Stimulated activated CD8-positive, alpha-beta memory T cell treated with anti-CD3 and anti-CD28 coated beads, Interleukin-2, amount 100 ng/mL, for 1 hour (primary cell): ENCODE measurements at places on chromosomes 5 and 9.

DNA sequence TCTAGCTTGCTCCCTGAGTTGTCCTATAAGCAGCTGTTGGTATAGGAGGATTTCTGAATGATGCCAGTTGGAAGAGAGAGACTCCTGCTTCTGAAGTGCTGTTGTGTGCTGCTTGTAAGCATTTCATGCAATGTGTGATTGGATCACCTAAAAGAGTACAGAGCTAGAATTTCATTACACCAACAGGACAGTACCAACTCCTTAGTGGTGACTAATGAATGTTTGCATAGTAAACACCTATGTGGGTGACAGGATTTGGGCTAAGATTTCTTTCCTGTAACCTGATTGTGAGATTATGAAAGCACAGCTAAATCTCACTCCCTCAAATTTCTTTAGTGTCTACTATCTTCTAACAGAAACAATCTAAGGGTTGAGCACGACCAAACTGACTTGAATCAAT, 67.0 kb downstream of the GCNT1 start:
- no peak for DNase-seq

GRCh38 chr9:105281926-105282325, 37.5 kb downstream of the SLC44A1 start:
- DNase-seq, result no peak

DNA sequence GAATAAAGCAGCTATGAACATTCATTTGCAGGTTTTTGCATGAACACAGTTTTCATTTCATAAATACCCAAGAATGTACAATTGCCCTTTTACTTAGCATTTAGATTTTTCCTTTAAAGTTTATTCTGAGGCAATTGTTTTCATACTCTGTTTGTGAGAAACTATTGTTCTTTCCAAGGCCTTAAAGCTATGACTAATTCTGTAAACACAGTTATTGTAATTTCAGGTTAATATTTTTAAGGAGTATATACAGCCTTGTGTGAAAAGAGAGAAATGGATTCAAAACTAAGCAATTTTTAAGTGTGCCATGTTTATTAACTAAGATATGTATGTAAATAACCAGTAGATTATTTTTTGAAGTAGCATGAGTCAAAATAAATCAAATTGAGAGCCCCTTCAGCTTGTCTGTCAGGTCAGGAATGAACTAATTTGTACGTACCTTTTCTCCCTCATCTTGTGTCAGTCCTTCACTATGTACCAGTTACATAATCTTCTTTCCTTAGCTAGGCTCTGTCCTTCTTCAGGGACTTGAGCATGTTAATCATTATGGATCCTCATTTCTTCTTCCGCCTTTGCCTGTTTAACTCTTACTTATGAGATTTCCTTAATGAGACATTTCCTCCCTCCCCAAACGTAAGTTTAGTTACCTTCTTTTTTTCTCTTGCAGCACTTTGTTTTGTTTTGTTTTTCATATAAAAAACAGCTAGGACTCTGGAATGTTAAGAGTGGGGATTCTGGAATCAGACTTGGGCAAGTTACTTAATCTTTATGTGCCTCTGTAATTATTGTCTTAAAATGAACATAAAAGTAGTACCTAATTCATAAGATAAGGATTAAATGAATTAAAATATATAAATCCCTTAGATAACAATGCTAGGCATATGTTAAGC, 63.6 kb downstream of the NIPBL start:
- no peak for DNase-seq

DNA sequence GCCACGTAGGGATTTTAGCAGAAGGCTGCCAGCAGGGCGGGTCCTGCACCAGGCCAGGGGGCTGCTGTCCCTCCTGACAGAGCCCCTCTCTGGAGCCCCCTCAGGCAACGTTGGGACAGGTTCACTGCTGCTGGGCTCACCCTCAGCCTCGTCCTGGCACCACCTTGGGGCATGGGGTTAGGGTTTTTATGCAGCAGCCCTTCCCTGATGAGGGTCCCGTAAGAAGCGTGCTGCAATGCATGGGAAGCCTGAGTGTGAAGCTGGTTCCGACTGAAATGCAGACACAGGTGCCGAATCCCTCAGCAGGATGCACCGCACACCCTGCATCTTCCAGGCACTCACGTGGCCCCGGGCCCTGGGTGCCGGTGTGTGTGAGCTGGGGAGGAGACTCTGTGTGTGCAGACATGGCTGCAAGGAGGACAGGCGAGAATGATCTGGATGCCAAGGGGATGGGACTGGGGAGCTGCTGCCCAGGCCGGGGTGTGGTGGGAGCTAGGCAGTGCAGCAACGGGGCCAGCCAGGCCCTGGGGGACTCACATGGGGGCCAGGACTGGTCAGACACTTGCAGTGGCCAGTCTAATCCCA, 27.1 kb downstream of the ZDHHC11B start:
- DNase-seq, result no peak

- no peak for DNase-seq
These were observed 348.7 kb downstream of the CCDC171 start for GRCh38 chr9:15901572-15901971.

DNA sequence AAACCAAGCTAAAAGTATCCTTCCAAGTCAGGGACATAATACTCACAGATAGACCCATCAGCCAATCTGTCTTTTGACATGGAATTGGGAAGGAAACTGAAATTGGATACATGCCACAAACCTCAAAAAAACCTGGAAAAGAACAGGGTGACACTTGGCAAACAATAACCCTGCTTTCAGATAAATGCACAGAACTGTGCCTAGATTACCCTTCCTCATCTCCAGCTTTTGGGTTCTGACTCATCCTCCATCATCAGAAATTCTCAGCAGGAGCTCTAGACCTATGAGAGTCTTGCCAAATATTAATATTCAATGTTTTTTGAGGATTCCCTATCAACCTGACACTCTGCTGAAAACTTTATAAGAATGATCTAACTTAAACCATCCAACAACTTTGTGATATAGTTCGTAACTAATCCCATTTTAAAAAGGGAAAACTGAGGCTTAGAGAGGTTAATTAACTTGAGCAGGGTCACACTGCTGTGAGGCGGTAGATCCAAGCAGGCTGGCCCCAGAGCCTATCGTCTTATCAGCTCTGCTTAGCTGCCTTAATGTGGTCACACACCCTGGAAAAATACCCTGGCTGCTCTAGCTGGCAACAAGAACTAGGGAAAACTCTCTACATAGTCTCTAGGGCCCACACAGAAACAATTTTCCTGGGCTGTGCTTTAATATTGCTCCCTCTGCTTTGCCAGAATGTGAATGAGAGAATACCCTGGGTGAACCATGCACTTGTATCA, 157.0 kb upstream of the TRPC7 start:
- no peak for DNase-seq

GRCh38 chr9:113538701-113539430, 75.3 kb downstream of the RGS3 start:
- no peak for DNase-seq

- DNase-seq, result no peak
These were observed 15.9 kb downstream of the NINJ1 start for GRCh38 chr9:93117924-93118862.

GRCh38 chr5:179858241-179858585, 404 bp downstream of the MRNIP start:
- DNase-seq, result no peak

DNA sequence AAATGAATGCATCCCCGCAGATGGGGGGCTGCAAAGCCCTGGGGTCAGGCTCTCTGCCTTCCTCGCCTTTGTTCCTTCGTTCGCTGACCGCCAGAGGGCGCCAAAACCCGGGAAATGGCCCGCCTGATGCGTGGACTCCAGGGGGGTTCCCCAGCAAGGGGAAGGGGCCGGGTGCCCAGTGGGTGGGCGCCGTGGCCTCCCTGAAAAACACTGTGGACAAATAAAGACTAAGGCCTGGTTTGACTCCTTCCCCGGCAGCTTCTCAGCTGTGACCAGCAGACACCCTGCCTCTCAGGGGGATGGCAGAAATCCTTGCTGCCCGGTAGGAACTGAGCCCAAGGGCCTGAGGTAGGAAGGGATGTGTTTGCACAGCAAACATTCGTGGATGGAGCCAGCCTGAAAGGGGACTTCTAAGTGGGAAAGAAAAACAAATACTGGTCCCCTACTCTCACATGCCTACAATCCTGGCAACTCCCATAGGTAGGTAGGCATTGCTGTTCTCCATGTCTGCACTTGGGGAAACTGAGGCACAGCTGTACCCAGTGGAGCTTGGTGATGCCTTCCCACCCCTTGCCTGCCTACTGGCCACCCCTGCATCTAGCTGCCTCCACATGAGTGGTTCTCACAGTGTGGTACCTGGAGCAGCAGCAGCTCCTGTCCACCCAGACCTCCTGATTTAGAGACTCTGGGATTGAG, 57.7 kb downstream of the DUSP1 start:
- peak; percentile 63 for DNase-seq

GRCh38 chr9:130541533-130541932, 37.8 kb upstream of the FUBP3 start:
- no peak for DNase-seq

DNA sequence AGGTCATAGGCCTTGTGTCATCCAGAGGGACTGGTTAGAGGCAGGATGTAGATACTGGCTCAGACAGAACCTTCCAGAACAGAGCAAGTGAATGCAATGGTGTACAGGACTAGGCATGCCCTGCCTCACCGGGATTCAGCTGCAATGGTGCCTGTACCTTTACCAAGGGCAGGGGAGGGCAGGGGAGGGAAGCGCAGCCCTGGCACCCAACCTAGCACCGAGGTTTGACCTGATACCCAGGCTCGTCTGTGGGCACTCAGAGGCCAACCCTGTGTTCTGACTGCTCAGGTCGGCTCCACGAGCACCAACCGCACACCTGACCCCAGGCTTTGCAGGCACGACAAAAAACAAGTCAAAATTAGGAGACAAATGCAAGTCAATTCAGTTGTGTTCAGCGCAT, 47.3 kb upstream of the GFPT2 start:
- no peak for DNase-seq

DNA sequence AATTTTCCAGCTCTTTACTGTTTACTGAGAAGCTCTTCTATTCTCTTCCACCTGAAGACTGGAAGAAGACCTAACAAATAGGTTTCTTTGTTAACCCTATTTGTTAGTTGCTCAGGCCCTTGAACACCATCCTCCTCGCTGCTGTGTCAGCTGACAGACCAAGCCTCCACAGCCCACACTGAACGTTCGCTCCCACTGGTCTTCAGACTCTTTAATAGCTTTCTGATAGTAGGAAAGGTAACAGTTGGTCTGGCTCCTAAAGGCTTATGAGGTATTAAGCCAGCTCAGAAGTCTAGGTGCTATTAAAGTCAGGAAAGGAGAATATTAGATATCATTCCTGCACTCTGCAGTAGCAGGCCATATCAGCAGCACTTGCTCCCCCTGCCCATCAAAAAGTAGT, 23.3 kb upstream of the F2R start:
- no peak for DNase-seq

GRCh38 chr5:128262911-128263310, 179.3 kb downstream of the SLC12A2 start:
- no peak for DNase-seq

DNA sequence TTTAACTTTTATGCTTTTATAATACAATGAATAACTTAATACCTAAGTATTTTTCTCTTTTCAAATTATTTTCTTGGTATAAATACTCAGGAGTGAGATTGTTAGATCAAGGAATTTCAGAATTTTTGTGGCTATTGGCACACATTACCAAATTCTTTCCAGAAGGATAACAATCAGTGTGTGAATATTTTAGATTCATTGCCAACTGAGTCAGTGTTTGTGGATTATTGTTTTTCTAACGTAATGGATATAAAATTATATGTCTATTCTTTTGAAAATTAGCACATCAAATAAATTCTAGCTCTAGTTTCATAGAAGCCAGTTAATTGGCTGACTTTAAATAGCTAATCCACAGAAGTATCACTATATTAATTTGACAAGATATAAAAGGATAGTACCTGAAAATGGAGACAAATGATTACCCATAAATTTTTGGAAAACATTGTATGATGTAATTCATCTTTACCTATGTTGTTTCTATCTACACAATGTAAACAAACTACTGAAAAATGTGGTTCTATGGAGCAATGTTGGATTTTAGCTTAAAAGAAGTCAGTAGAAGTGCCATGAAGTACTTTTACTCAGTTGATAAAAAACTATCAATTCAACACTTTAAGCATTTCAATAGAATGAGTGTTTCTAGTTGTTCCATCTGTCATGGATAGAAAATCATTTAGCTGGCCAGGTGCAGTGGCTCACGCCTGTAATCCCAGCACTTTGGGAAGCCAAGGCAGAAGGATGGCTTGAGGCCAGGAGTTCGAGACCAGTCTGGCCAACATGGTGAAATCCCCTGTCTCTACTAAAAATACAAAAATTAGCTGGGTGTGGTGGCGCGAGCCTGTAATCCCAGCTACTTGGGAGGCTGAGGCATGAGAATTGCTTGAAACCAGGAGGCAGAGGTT, 185.1 kb downstream of the ADAMTSL1 start:
- DNase-seq, result no peak

DNA sequence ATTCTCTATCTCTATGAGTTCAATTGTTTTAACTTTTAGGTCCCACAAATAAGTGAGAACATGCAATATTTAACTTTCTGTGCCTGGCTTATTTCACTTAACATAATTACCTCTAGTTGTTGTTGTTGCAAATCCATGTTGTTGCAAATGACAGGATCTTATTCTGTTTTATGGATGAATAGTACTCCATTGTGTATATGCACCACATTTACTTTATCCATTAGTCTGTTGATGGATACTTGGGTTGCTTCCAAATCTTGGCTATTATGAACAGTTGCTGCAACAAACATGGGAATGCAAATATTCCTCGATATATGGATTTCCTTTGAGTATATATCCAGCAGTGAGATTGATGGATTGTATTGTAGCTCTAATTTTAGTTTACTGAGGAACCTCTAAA, 36.3 kb downstream of the MEGF9 start:
- no peak for DNase-seq

GRCh38 chr5:8857051-8857450, 688.8 kb downstream of the SEMA5A start:
- DNase-seq, result no peak

DNA sequence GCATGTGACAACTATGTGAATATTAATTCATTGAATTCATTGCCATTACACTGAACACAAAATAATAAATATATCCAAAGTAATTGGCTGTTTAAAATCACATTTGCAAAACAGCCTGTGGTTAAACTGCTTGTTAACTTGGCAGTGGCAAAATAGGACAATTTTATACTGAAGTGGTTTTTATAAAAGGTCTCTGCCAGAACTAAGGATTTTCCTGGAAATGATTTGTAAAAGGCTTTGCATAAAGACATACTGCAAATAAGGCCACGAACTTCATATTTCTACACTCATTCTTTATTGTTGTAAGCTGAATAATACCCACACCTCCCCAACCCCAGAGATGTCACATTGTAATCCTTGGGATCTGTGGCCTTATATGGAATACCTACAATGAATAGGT, 370.3 kb upstream of the RGMB start:
- no peak for DNase-seq

GRCh38 chr5:93569300-93570160, 11.5 kb downstream of the NR2F1-AS1 start:
- DNase-seq, result no peak
